ENCODE measurements at places on chromosomes 7 and 10. TPM values are rescaled to one million over a fixed set of nuclear protein-coding genes. Genes with fewer than 3 reads are reported as not detected.

GRCh38 chr7:42022056-42022455 is 215.0 kb downstream of the GLI3 start:
- DNase-seq: no peak

DNA sequence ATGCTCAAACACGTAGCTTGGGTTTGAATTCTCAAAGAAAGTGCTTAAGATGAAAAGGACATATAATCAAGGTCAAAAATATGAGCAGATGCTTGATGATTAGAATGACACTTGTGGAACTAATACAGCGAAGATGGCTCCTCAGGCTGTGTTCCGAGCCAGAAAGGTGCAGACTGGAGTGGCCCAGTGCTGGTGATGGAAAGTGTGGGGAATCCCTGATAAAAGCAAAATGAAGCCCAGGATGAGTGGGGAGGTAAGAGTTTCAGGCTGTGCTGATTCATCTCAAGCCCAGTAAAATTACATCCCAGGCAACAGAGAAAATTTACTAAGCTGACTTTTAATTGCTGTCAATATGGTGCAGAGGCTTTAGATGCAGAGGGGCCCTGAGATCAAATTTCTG is 77.8 kb upstream of the IKZF1 start:
- no peak for DNase-seq

DNA sequence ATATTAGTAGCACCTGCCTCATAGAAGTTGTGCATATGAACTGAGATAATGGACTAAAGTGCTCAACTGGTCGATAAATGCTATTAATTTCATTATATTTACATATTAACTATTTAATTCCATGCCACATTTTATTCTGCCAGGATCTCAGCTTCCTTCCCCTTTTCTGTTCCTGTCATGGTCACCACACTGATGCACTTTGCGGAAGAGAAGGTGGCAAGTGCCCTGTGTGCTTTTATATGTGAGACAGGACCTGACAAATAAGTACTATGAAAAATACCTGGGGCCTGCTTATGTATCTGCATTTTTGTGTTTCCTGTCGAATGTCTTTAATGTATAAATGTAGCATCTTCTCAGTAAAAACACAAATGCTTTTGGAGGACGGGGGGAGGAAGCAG is 12.2 kb downstream of the ATP6V0E2 start:
- peak; percentile 59 for DNase-seq

DNA sequence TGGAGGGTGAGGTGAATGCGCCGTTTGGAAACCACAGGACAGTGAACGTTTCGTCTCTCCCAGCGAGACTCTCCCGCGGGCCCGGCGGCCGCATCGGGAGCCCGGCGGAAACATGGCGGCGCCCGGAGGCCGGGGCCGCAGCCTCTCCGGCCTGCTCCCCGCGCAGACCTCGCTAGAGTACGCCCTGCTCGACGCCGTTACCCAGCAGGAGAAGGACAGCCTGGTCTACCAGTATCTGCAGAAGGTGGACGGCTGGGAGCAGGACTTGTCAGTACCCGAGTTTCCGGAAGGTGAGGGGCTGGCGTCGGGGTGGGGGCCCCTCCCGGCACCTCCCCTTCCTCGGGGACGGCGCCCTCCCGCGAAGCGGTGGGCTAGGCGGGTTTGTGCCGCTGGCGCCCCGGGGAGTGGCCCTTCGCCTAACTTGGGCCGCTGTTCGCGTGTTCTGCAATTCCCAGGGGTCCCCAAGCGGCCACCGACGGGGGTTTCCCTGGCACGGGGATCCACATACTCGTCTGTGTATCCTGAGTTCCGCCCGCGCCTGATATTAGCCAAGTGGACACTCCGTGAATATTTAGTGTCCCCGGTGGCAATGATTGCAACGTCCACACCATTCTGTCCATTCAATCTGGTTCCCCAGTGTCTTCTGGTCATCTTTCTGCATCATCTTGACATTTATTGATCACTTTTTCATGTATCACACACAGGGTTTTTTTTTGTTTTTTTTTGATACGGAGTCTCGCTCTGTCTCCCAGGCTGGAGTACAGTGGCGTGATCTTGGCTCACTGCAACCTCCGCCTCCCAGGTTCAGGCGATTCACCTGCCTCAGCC is 514 bp downstream of the NHLRC2 start:
- peak; percentile 63 for DNase-seq

DNA sequence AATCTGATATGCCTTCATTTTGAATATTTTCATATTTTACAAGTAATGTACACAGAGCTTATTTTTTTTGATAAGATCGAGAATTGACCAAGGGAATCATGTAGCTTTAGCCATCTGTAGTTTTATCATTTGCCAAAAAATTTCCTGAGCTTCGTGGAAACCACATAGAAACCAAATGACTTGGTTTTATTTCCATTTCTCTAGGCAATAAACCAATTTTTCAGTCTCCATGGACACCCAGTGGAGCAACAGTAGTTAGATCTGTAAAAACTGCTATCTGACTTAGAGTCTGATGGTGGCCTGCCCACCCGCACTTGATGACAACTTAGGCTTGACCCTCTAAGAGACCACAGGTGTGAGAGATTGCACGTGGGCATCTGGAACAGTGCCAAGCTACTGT is 127.8 kb upstream of the CDK6 start:
- no peak for DNase-seq

The TSPAN15 gene
- 0.27 TPM for total RNA-seq

Measured in hematopoietic multipotent progenitor cell (in vitro differentiated cells).